ENCODE measurements at places on chromosomes 7 and 10. TPM values are rescaled to one million over a fixed set of nuclear protein-coding genes. Genes with fewer than 3 reads are reported as not detected.

Gene TAS2R5
- total RNA-seq = 3.9 TPM

Gene DMBT1
- not detected for total RNA-seq

Gene PDE6C
- not detected for total RNA-seq

Gene ITPRID1
- not detected for total RNA-seq

Gene SHH
- 0.13 TPM for total RNA-seq

Gene ANKRD22
- 5.3 TPM for total RNA-seq

Gene LRRC17
- 0.26 TPM for total RNA-seq

Gene TAC1
- total RNA-seq = 0.13 TPM

Gene TMEM213
- total RNA-seq = not detected

Gene TLX1
- total RNA-seq = not detected

Gene AKR1D1
- under 0.01 TPM for total RNA-seq

DNA sequence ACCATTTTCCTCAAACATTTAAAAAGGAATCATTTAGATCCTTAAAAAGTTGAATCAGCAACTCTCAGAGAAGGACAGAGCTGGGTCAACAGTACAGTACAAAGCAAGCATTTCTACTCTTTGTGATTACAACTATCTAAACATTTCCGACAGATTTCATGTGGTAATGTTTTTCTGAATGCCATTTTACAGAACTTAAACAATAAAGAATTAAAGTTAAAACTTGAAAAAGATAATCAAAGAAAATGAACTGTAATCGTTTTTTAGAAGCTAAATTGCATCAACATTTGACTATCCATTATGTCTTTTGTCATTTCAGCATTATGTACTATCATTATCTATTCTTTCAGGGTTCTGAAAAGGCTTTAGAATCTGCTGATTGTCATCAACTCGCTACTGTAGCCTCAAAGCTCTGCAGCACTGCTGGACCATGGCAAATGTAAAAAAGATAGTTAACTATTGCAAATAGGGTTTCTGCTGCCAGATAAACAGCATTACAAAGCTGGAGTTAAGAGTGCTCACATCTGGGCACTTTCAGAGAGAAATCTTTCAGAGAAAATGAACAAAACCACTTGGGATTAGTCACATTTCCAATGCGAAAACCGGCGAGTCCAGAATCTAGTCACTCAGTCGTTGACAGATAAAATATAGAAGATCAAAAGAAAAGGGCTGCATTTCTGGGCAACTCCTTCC is 160.4 kb upstream of the LAMB4 start:
- no peak for DNase-seq

DNA sequence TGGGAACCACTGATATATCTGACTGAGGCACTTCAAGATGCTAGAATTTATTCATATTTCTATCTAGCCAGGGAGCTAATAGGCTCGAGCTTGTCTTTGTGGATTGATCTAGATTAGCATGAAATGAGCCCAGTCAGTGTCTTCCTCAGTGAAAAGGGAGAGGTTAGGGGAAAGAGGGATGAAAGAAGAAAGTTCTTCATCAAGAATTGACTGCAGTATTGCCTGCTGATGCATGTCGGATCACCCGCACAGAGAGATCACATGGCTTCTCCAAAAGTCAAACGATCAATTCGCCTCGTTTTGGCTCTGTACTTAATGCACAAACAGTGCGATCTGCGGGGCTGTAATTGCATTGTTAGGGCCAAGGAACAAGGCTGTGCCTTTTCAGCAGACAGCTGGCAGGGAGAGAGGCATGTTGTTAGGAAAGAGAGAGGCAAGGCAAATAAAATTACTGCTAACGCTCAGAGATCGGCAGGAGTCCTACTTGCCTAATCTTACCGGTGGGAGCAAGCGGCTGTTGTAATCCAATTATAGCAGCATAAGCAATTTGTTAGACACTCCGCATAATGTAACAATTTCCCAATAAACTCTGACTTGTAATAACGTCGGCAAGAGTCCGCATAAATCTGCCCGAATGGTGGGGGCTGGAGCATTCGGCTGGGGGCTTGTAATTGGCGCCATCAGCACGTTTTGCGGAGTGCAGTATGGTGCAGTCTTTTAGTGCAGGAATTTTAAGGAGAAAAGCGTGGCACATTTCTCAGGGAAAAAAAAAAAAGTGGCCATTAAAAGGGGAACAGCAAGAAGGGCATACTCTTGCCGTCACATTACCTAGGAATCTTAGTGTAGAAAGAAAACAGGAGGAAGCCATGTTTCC is 102.1 kb downstream of the POLL start:
- DNase-seq = no peak

- DNase-seq = no peak
Observed at GRCh38 chr10:15175587-15175986, 7.1 kb upstream of the NMT2 start.

DNA sequence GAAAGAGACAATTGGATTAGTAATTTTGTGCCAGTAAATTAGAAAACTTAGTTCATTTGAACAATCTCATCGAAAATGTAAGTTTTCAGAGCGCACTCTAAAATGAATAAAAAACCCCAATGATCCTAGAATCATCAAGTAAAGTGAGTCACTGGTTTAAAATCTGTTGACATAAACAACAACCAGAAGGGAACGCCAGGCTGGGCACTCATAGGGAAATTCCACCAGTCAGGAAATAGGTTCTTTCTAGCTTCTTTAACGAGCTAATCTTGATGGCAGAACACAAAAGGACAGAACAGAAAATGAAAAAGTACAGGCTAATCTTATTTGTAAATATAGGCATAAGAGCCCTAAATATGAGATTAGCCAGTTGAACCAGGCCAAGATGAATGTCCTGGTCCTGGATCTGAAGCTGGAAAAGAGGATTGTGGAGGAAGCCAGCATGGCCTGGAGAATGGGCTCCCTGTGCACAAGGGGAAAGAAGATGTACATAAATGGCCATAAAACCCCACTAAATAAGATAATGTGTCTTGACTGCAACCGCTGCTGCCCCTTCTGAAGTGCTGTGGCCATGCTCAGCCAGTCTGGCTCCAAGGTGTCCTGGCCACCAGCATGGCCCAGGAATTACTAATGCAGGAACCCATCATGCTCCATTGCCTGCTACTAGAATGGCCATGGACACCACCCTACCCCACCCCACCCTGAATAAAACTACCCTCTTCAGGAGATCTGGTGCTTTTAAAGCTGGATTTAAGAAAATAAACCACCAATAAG is 114.0 kb downstream of the WDFY4 start:
- peak; percentile 69 for DNase-seq

- DNase-seq = no peak
Observed at GRCh38 chr10:43136995-43137716, 1.1 kb upstream of the CSGALNACT2 start.

- DNase-seq = peak; percentile 27
Observed at GRCh38 chr10:27153845-27154193, 365 bp downstream of the YME1L1 start.

DNA sequence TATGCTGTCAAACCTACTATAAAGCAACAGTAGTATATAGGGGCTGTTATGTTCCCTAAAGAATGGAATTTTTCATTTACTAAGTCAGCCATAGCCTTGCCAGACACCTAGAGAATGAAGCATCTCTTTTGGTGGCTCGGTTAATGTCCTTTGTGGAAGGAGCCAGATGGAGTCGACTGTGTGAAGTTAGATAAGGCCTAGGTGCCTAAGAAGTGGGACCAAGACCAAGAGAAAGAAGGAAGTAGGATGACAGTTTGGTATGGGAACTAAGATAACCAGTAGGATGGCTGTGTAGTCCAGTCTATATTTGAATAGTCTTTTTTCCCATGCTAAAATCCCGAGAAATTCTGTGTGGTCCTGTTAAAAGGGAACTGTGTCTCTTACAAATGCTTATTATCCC is 62.2 kb downstream of the REEP3 start:
- no peak for DNase-seq

- no peak for DNase-seq
Observed at GRCh38 chr10:120462018-120462682, 5.1 kb downstream of the PLPP4 start.

DNA sequence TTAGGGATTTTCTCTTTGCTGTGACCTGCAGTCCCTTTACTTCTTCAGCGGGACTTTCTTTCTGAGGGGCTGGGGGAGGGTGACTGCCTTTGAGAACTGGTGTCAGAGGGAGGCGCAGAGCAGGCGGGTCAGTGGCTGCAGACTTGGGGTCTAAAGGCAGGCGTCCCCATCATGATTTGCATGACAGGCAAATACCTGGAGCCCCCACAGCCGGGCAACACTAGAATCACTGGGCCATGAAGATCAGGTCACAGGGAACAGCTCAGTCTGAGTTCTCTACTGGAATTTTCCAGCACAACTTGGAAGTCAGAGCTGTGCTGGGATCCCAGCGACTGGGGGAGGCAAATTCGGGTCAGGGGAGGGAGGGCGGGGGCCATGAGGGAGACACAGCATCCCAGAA is 29.2 kb upstream of the PITRM1 start:
- DNase-seq = no peak

- no peak for DNase-seq
Observed at GRCh38 chr10:86836044-86836443, 79.6 kb downstream of the BMPR1A start.

DNA sequence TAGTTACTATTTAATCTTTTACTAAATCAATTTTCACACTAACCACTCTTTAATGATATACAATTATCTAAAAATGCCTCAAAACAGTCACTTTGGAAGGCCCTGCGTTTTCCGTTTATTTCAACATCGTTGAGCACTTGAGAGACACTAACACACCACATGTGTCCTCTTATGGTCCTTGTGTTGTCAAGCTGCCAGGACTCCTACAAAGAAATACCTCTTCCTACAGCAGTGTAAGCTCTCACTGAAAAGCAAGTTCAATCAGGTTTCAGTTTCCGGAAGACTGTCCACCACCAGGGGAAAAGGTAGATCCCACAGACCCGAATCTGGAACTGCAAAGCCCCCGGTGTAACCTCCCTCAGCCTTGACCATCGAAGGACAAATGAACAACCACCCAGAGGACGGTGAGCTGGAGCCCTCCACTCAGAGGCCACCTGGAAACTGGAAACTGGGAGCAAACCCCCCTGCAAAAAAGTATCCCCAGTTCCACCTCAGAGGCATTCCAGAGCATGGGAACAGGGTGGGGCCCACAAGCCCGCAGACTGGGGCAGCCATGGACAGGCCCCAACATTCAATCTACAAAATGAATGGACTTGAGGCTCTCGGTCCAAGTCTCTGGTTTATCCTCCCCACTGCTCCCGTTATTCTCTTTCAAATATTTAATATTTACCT is 37.6 kb downstream of the KCNH2 start:
- peak; percentile 82 for DNase-seq

GRCh38 chr7:44982535-44982923 is 3.7 kb upstream of the MYO1G start:
- no peak for DNase-seq

DNA sequence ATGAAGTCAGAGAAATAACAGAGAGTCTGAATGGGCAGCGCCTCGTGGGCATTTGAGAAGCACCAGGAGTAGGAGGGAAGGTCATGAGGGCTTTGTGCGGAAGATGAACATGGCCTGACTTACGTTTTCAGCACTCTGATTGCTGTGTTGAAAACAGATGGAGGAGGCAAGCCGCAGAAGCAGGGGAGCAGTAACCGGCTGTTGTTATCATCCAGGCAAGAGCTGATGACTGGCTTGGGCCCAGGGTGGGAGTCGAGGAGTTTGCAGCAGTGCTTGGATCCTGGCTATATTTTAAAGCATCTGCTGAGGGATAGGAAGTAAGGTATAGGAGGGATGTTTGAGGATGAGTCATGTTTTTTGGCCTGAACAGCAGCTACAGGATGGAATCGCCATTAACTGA is 12.7 kb upstream of the PDLIM1 start:
- peak; percentile 37 for DNase-seq

GRCh38 chr7:50792342-50793119 is 9.8 kb upstream of the GRB10 start:
- DNase-seq = peak; percentile 32

- peak; percentile 34 for DNase-seq
Observed at GRCh38 chr10:114405011-114405350, 679 bp upstream of the AFAP1L2 start.

GRCh38 chr7:475425-475728 is 44.3 kb downstream of the PDGFA start:
- no peak for DNase-seq

- no peak for DNase-seq
Observed at GRCh38 chr10:19499291-19499770, 316.9 kb upstream of the PLXDC2 start.

- no peak for DNase-seq
Observed at GRCh38 chr7:156082048-156083040, 270.1 kb upstream of the SHH start.

DNA sequence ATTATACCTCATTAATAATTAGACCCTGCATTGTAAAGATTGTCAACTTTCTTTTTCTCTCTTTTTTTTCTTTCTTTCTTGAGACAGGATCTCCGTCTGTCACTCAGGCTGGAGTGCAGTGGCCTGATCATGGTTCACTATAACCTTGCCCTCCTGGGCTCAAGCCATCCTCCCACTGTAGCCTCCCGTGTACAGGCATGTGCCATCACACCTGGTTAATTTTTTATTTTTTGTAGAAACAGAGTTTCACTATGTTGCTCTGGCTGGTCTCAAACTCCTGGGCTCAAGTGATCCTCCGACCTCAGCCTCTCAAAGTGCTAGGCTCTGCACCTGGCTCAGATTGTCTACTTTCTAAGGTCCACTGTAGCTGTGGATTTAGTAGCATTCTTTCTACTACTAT is 50.7 kb downstream of the MDFIC start:
- DNase-seq = no peak

GRCh38 chr10:70918851-70919530 is 30.6 kb upstream of the PCBD1 start:
- DNase-seq = no peak

GRCh38 chr7:55464422-55464821 is 99.3 kb downstream of the LANCL2 start:
- DNase-seq = peak; percentile 5

DNA sequence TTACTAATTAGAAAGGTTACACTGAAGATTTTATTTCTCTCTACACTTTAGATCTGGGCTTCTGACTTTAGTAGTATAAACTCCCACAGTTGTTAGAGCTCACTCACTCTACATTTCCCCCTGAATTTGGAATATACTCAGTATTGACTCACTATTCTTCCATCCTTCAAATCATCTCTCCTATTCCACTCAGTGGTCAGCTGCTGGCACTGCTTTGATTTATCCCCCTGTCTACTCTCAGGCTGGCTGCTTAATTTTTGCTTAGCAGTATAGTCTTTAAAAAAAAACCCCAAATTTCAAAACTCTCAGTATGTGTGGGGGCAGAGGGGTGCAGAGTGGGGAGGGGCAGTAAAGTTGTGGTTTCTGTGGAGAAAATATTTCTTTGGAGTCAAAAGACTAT is 68.9 kb downstream of the CDK6 start:
- DNase-seq = peak; percentile 35
